ENCODE measurements at places on chromosomes 5 and 9.
A peak's percentile ranks its signal among the peaks of the same experiment; 100 is the strongest.

DNA sequence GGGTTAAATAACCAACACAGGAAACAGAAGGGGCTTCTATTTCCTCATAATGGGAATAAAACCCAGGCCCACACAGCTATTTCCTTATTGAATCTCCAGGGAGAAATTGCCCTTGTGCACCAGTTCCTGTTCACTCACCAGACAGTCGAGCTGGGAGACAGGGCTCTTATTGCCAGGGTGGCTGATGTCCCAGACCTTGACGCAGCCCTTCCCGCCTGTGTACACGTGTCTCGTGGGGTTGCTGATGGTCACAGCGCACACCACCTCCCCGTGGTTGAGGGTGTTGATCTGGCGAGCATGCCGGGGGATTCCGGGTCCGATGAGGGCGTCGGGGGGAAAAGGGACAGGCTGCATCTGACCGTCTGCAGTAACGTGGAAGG is 96.5 kb downstream of the TLE1 start:
- peak; percentile 43 for DNase-seq

DNA sequence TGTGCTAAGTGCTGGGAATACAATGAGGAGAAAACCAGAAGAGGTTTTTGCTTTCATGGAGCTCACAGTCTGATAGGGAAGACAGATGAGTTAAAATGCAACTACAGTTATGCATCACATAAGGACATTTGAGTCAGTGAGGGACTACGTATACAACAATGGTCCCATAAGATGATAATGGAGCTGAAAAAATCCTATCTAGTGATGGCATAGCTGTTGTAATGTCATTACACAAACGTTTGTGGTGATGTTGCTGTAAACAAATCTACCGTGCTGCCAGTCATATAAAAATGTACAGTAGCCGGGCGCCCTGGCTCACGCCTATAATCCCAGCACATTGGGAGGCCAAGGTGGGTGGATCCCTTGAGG is 110.1 kb upstream of the RAD23B start:
- no peak for DNase-seq

DNA sequence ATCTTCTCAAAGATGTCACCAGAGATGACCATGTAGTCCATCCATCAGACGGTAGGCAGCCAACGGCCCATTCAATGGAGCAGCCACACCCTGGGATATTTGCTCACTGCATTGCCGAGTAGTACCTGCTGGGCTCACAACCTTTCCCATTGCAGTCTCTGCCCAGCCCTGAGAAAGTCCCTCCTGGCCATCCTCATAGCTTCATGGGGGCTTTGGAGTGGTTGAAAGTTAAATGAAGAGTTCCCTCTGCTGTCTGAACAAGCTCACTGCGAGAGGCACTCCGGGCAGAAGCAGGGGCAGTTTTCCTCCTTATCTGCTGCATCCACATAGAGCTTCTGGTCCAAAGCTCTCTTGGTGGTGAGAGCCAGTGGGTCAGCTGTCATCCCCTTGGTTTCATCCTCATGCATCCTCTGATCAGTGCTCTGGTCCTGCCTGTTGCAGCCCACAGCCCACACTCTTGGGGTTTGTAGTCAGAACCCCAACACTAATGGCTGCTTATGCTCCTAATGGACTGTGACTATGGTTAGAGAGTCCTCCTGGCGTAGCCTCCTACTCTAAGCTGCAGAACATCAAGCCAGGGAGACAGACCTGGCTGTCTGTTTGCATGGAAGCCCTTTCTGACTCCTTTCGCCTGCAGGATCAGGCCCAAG is 23.3 kb downstream of the TNFSF8 start:
- no peak for DNase-seq

DNA sequence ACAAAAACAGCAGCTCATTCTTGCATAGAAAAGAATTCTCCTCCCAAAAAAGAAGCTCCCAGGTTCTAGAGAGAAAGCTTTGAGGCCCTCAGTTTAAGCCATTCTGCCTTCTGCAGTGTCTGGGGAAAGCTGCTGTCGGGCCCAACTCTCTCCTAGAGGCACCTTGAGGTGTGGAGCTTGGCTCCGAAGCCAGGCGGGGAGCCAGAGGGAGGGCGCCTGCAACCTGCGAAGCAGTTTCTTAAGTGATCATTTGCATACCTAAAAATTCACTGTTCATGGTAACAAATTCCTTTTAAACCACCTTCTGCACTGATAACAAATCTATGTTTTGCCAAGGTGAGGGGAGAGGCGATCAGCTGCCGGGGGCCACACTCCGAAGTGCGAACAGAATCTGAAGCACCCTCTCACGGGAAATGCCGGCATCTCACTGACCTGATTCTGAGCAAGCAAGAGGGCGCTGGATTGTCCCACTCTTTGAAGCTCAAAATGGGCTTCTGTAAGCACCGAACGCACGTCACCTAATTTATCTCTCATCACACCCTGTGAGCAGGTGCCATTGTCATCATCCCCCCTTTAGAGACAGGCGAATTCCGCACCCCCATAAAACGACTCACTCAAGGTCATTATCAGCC is 86.1 kb downstream of the GTF3C4 start:
- DNase-seq = no peak

- peak; percentile 38 for DNase-seq
These were observed 57.8 kb upstream of the PHYKPL start for GRCh38 chr5:178290376-178290775.

GRCh38 chr5:140018920-140019644 is 24.0 kb downstream of the NRG2 start:
- DNase-seq = no peak

DNA sequence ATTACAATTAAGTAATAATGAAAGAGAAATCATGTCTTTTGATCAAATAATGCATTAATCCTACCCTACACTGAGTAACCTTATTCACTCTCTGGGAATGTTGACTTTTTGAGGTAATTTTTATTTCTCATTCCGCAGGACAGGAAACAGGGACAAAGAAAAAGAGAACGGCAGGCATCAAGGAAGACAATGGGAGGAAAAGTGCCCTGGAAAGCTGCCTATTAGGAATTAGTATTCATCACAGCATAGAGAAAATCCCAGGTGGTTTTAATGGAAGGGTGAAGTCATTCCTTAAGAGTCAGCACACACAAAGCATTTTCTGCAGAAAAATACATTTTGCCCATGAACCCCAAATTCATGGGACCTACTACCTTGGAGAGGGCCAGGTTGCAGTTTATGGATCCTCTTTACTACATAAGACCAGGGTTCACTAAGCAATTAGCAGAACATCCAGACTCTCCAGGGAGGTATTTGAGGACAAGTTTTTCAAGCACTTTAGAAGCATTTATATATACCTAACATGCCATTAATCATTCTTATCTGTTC is 9.4 kb downstream of the FSTL4 start:
- DNase-seq = no peak

DNA sequence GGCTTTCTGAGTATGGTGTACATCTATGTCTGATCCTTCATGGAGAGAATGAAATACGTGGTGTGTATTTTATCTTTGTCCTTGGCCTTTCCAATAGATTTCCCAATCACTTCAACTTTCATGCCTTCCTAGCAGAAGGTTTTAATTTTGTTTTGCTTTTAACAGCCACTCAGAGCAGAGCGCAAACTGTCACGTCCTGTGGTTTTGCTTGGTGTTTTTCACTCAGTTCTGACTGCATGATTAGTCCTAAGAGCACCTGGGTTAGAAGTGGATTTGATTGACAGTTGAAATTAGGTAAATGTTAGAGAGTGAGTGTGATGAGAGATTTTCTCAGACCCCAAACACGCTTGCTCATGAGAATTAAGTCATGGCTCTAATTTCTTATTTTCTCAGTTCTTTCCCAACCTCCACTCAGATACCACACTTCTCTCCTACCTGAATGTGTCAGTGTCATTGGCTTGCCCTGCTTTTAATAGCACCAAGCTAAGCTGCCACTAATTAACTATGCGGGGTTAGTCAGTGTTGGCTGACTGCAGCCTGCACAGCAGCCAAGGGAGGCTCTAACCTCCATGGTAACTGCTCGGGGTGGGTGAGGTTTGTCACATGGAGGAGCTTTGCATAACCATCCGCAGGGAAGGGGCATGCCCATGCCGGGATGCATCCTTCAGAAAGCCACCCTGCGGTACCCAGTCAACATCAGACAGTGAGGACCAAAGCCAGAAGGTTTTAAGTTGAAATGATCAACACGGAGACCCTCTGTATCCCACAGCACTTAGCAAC is 173.4 kb downstream of the NR3C1 start:
- no peak for DNase-seq

GRCh38 chr5:171390883-171391677 is 3.4 kb downstream of the NPM1 start:
- no peak for DNase-seq

GRCh38 chr5:144487761-144488160 is 317.1 kb downstream of the KCTD16 start:
- DNase-seq = no peak

DNA sequence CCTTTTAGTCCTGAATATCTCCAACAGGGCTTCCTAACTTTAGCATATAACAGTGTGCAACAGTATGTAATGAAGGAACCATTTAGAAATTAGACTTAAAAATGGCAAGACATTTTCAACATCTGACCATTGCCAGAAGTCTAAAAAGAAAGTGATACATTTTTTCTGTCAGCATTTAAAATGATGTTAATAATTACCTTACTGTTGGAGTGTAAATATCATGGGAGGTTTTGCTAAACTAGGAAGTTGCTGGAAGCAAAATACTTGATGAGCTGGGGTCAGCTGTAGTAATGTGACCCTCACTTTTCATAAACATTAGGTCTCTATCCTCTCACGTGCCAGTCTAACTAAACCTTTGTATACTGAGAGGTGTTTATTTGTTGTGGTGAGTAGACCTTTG is 68.8 kb downstream of the NTRK2 start:
- DNase-seq = no peak

- no peak for DNase-seq
These were observed 27.8 kb upstream of the LARP1 start for GRCh38 chr5:154727361-154727760.

DNA sequence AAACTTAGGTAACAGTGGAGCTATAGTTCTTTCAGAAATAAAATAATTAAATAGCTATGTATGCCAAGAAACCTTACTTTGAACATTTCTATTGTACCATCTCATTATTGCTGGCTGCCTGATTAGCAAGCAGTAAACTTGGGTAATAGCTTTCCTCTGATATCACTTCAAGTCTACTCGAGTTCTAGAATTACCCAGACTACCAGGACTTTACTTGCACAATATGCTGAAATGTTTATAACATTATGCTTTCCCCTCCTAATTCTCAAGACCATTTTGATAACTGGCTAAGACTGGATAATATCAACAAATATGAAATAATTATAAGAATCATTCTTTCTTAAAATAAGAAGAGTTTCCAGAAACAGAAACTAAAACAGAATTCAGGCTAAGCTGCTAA is 512.6 kb downstream of the RAB3C start:
- no peak for DNase-seq

- no peak for DNase-seq
These were observed 17.2 kb upstream of the DIRAS2 start for GRCh38 chr9:90659650-90660364.

DNA sequence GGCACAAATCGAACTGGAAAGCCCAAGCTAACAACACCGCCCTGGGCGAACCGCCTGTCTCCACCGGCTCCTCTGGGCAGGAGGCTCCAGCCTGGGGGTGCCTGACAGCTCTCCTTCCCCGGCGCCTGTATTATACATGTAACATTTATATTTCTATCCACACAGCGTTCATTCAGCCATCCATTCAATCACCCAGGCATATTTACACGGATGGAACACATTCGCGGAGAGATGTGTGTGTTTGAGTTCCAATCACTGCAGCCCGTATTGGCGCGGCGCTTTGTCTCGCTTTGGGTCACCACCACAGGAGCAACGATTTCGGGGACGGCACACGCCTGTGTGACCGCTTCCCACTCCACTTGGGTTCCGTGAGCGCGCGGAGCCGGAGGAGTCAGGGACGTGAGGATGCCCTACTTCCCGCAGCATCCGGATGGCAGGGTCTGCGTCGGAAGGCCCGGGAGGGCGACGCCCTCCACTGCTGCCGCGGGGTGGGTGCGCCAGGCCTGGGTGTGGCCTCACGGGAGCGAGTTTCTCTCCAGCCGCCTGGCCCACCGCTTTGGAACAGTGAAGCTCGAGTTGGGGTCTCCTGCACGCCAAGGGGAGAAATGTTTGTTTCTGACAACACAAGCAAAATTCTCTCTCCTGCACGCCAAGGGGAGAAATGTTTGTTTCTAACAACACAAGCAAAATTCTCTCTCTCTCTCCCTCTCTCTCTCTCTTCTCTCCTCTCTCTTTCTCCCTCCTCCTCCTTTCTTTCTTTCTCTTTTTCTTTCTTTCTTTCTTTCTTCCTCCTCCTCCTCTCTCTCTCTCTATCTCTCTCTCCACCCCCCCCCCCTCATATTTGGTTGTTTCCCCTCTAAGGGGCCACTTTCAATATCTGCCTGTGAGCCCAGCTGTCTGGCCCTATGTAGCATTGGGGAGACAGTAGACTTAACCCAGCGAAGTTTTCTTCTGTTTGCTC is 1.1 kb upstream of the SV2C start:
- DNase-seq = no peak

DNA sequence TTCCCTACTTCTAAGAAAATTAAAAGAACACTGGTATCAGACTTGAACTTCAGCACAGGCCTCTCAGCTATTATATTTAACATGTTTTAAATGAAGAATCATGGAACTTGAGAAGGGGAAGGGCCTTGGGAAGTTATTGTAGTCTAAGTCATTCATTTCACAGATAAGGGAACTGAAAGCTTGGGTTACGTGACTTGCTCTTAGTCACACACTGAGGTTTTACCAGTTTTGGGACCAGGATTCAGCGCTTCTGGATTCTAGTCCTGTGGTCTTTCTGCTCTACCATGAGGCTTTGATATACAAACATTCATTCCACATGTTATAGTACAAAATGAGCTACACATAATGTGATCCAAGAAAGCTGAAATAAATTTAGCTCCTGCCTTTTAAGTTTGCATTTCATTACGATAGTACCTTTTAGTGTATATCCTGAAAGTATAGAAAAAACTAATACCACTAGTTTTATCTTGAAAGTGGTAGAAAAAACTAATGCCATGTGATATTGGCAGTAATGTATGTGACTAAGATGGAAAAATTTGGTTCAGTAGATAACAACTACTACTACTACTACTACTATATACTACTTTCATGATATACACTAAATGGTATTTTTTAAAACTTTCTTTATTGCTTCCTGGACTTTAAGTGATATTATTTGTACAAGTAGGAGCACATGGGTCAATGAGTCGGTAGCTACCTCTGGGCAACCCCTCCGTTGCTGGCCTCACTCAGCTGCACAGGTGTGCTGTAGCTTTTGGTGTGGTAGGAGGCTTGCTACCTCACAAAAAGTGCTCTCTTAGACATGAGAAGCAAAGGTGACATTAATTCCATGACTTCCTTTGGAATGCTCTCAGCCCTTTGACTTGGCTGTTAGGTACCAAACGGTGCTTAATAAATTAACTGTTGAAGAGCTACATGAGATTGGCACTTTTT is 40.7 kb downstream of the F2RL2 start:
- no peak for DNase-seq

GRCh38 chr5:65479527-65479926 is 2.2 kb downstream of the ADAMTS6 start:
- no peak for DNase-seq

- no peak for DNase-seq
These were observed 26.8 kb downstream of the FAM81B start for GRCh38 chr5:95417971-95418370.

All from psoas muscle (tissue), 8 donors.